ENCODE measurements at places on chromosomes 2 and 18. TPM values are rescaled to one million over a fixed set of nuclear protein-coding genes. Genes with fewer than 3 reads are reported as not detected.

- DNase-seq = no peak
Measured at GRCh38 chr2:443741-444140, 155.8 kb upstream of the ALKAL2 start.

DNA sequence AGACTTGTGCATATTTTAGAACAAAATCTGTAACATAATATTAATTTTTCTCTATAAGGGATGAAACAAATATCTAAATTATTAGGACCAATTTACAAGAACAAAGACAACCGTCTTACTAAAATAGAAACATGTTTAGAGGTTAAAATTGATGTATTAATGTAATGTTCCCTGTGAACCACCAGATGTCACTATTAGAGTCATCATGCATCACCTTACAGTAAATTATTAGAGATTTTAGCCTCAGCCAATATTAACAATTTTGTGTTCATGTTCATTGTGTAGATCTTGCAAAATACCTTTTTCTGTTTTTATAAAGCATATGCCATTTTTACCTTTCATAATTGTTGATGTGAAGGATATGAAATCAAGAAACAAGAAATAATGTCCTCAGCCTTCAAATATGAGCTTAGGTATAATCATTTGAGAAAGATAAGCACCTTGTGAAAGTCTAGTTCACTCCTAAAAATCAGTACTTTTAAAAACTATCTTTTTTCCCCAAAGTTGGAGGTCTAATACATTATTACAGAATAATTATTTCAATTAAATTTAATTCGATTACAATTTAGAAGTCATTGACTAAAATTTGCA, 344.3 kb upstream of the KCNH7 start:
- no peak for DNase-seq

- DNase-seq = no peak
Measured at GRCh38 chr2:1283020-1283801, 130.1 kb upstream of the TPO start.

DNA sequence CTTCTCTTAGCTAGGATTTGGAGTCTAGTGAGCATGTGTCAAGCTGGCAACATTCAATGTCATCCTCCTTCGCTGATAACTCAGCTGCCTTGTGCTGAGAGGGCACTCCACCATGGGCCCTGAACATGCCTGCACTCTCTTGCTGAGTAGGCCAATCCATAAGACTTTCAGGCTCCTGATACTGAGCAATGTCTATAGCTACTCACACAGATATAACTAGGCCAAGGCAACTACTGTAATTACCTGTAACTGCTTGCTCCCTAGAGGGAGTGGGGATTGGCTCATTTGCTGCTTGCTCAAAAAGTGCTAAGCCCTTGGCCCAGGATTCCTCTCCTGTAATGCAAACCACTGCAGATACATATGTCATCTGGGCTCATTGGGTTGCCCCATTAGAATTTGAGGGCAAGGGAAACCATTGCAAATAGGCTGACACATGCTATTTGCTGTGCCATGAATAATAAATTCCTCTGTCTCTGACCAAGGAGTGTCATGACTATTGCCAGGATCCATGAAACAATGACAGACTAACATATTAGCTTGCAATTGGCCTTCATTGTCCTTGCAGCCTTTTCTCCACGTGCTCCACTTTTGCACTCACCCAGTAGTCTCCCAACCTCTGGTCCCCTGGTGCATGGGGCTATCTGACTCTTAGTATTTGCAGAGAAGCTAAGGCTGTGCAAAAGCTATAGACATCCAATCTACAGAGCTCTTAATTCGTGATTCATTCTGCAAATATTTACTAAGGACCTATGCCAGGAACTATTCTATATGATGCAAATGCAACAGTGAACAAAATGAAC, 36.9 kb upstream of the BMPR2 start:
- DNase-seq = no peak

- DNase-seq = no peak
Measured at GRCh38 chr2:238948765-238949641, 101.1 kb downstream of the TWIST2 start.

DNA sequence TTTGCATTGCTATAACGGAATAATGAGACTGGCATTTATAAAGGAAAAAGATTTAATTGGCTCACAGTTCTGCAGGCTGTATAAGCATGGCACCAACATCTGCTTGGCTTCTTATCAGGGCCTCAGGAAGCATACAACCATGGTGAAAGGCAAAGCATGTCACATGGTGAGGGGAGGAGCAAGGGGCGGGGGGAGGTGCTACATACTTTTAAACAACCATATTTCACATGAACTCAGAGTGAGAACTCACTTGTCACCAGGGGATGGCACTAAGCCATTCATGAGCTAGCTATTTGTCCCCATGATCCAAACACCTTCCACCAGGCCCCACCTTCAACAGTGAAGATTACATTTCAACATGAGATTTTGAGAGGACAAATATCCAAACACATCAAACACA, 188.7 kb downstream of the MBD5 start:
- DNase-seq = no peak

- DNase-seq = no peak
Measured at GRCh38 chr2:222504719-222505118, 80.4 kb downstream of the SGPP2 start.

DNA sequence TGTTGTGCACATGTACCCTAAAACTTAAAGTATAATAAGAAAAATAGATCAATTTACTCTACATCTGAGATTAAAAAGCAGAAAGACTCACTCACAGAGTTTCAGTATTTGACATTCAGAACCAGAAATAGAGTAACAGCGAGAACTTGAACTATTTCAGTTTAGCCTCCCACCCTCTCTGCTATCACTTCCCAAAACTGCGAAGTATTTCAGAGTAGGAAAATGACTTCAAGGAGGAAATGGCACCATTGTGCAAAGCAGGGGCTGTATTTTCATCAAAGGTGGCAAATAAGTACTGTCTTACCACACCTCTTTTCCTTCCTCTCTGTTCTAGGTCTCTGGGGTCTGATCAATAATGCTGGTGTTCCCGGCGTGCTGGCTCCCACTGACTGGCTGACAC, 13.6 kb downstream of the DHRS9 start:
- DNase-seq = no peak

DNA sequence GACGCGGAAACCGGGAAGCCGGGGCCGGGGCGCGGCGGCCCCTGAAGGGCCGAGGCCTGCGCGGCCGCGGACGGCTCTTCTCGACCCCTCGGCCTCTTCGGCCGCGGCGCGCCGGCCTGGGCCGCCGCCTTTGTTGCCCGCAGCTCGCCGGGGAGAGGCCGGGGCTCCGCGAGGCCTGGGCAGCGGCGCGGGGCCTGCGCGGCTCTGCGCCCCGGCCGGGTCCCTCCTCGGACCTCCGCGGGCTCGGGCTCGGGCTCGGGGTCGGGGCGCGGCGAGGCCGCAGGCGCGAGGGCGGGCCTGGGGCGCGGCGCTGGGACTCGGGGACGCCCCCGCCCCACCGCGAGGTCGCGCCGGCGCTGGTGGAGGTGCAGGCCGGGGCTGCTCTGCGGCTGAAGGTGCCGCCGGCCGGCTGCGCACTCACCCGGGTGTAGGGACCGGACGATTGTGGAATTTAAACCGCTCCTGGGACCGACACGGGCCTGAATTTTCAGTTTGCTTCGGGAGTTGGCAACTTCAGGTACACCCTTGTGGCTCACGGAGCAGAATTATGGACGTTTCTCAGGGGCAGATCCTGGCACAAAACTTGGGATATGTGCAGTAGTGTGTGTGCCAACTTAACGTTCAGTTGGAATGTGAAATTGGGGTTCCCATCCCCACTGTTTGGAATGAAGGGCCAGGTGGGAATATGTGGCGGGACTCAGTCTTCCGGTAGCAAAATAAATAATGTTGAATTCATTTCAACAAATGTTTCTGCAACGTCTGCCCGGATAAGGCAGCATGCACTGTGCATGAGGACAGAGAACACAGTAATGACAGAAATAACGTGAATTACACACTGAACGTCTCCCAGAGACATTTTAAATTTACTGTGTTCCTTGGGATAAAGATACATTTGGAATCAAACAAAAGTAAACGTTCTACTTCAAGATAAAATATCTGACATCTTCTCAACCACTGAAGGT, 787 bp downstream of the SOCS6 start:
- peak; percentile 45 for DNase-seq

DNA sequence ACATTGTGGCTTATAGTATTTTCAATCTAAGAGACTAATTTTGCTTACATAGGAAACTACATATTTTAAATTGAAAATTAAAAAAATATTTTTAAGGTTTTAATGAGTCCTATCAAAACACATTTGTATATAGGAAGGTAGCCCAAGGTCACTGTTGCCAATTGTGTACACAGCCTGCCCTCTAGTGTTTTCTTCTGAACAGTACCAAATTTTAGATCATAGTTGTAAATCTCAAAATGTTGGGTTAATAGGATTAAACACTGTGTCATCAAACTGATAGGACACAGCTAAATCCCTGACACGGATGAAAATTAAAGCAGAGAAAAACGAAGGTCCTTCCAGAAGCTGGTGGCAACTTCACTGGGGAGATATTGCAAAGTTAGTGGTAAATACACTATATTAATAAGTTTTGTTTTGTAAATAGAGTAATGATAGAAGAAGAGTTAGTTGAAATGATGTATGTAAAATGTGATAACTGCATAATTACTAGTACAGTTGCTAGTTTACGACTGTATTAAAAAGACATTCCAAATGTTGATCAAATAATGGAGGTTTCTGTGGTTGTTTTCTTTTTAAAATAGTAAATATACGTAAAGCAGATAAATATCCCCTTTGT, 19.7 kb downstream of the CLUL1 start:
- no peak for DNase-seq

DNA sequence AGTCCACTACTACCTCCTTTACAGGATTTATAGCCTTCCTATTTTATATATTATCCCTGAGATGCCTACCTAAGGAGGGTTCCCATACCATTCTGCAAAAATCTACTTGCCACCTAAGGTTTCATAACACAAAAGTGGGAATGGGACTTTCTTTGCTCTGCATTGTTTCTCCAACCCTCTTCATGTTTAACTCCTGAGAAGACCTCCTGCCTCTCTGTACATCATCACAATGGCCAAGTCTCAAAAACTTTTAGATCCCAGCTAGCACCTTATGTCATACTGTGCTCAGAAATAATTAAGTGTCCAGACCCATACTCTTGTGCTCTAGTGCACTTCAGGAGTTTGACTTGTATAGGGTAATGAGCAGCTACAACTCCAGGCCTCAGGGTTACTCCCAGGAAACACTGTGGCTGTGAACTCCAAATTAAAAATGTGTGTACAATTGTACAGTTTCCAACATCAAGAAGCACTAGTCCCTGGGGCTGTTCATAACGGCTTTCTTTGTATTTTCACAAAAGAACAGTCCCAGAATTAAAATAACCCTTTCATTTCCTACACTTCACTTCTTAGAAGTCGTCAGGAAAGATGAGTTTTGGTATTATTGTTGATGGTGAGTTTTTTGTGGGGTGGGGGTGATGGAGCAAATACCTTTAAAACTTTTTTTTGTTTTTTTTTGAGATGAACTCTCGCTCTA, 39.4 kb downstream of the METAP1D start:
- no peak for DNase-seq

- DNase-seq = no peak
Measured at GRCh38 chr2:218229239-218229638, 12.2 kb downstream of the ARPC2 start.

DNA sequence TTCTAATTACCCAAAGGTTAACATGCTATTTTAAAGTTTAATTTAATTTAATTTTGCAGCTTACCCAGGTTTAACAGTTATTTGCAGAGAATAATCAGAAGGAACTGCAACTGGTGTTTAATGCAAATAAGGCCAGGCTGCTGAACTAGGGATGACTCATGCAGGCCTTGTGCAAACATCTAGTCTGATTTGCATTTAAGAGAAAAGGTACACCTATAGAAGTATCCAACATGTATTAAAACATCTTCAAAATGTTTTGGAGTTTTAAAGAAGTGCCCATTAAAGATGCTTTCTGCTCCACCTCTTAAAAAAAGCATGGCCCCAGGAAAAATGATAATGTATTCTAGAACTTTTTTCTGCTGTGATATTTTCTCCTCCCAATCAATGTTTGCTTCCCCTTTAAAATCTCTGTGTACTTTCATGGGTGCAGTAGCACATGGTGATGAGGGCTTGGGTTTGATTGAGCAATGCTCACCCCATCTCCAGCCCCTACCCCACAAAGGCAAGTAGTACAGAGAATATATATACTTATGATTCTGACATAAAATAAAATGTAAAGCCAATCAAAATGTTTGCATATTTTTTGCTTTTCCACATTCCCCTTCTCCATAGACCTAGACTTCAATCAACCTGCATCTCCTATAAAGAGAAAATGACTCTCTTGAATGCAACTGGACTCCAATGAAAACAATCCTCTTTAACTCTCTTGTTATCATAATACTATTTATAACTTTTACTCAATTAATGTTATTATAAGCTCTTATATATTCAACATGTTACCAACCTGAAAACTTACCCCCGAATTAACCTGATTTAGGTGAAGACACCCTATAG, 54.1 kb downstream of the ATP8B1 start:
- no peak for DNase-seq

DNA sequence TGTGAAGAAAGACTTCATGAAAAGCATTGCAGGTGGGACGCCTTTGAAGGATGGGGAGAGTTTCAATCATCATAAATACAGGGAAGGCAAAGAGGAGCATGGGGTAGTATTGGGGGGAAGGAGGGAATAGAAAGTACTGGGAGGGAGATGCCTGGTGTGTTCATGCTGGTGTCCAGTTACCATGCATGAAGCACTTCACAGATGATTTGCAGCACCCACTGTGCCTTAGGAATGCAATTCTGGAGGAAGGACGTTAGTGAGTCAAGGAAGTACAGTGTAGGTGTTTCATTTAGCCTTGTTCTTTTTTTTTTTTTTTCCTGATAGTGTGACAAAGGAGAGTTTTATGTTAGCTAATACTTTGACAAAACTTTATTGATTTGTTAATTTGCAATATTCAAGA, 36.8 kb downstream of the ADAM23 start:
- DNase-seq = no peak

DNA sequence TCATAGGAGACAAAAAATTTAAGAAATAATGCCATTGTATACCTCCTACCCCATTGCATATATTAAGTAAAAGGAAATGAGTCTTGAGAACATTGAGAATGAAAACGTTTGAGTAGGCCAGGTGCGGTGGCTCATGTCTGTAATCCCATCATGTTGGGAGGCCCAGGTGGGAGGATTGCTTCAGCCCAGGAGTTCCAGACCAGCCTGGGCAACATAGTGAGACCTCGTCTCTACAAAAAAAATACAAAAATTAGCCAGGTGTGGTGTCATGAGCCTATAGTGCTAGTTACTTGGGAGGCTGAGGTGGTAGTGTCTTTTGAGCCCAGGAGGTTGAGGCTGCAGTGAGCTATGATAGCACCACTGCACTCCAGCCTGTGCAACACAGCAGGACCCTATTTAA, 107.7 kb upstream of the MGAT5 start:
- DNase-seq = no peak

AKAIN1 gene
- total RNA-seq = not detected

PPP1R1C gene
- 14.8 TPM for total RNA-seq

TWIST2 gene
- 0.47 TPM for total RNA-seq

SULT6B1 gene
- total RNA-seq = not detected
